Activated naive CD8-positive, alpha-beta T cell treated with anti-CD3 and anti-CD28 coated beads, Interleukin-2, amount 10 ng/mL, durations not matched to agents 7 days and 5 days (primary cell): ENCODE measurements at places on chromosomes 6 and 20. TPM values are rescaled to one million over a fixed set of nuclear protein-coding genes. Genes with fewer than 3 reads are reported as not detected.
A peak's percentile ranks its signal among the peaks of the same experiment; 100 is the strongest.

The MYMX gene
- not detected for total RNA-seq

The OR2H2 gene
- total RNA-seq = not detected

The GDAP1L1 gene
- total RNA-seq = not detected

The TCP11 gene
- total RNA-seq = not detected

The FAM162B gene
- total RNA-seq = not detected

The PSORS1C2 gene
- not detected for total RNA-seq

The CLVS2 gene
- total RNA-seq = not detected

DNA sequence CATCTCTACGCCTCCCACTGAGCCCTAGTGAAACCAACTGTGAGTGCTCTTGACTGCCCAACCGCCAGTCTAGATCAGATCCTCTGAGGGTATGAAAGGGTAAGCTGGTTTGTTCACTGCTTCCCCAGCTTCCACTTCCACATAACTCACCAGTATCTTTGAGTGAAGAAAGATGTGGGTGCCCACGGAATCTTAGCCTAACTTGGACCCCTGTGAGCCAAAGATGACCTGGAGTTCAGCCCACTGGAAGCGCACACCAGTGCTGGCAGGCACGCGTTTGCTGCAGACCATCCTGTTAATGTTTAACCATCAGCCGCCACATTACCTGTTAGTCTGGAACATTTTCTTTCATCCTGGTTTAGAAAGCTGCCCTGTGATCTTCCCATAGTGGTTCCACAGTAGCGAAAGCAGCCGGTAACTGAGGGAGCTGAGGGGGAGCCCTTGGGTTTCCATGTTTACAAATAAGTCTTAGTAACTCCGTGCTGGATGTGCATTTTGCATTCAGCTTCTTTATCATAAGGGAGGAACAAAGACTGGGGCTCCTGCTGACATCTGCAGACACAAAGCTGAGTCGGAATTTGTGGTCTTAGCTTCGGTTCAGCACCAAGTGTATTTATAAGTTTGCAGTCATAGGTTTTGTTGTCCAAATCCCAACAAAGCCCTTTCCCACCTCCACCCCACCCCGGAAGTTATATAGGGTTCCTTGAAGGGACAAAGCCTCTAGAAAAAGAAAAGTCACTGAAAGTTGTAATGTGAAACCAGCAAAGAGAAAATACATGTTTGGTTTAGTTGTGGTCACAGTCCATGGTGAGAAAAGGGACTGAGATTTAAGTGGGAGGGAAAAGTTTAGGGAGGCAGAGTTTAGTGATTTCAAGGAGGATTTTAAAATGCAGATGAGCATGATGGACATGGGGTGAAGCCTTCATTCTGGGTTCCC, 71.0 kb downstream of the SSR1 start:
- DNase-seq = no peak

- DNase-seq = no peak
Observed at GRCh38 chr6:142679907-142680700, 264.9 kb downstream of the HIVEP2 start.

DNA sequence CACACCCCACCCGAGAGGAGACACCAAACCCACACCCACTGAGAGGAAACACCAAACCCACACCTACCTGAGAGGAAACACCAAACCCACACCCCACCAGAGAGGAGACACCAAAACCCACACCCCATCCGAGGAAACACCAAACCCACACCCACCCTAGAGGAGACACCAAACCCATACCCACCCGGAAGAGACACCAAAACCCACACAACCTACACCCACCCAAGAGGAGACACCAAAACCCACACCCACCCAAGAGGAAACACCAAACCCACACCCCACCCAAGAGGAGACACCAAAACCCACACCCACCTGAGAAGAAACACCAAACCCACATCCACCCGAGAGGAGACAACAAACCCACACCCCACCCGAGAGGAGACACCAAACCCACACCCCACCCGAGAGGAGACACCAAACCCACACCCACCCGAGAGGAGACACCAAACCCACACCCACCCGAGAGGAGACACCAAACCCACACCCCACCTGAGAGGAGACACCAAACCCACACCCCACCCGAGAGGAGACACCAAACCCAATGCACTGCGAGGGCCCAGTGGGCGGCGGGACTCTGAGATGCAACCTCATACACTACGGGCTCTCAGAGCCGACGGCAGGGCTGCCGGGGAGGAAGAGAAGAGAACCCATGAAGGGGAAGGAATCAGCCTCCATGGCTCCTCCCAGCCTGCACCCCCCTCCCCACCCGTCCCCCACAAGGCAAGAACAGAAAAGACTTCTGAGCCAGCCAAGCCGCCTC, 83.3 kb downstream of the TAF4 start:
- DNase-seq = no peak

DNA sequence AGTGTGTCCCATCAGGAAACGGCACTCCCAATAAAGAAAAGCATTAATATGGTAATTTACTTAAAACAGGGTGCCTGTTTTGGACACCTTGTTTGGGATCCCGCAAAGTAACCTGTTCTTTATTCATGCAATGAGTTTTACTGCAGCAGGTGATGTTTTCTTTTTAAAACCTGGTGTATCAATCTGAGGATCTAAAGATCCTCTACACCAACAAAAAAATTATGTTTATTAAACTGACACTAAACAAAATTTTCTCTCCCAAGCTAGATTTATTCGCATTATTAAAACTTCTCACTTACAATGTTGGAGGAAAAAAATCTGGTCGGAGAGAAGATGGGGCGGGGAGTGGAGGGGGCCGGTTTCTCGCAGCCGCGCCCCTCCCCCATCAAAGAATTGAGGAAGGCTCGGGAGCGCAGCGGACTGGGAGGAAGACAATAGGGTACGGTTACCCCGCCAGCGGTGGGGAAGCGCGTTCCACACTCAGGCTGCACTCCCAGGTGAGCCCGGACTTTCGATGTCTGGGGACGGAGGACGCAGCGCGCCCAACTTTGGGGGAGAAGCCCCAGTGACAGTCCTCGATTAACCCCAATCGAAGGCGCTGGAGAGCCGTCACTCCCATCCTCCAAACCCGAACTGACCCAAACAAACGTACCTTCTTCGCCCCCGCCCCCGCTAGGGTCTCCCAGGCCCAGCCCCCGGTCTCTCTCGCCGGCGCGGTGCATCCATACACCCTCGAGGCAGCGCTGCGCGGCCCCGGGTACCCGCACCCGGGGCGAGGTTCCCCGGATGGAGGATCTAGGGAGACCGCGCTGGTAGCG, 1.3 kb downstream of the CD24 start:
- DNase-seq = peak; percentile 32

GRCh38 chr6:146546443-146547043, 2.9 kb downstream of the RAB32 start:
- no peak for DNase-seq

DNA sequence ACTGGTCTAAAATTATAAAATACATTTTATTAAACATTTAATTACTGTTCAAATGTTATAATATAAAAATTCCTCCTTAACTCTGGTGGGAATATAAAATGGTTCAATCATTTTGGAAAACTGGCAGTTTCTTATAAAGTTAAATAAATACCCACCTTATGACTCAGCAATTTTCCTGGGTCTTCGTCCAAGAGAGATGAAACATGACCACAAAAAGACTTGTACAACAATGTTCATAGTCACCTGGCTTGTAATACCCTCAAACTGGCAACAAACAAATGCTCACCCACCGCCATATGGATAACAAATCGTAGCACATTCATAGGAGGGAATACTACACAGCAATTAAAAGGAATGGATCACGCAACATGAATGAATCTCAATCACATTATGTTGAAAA, 66.0 kb upstream of the RIN2 start:
- no peak for DNase-seq

- no peak for DNase-seq
Observed at GRCh38 chr6:81371930-81372329, 380.6 kb downstream of the TENT5A start.

DNA sequence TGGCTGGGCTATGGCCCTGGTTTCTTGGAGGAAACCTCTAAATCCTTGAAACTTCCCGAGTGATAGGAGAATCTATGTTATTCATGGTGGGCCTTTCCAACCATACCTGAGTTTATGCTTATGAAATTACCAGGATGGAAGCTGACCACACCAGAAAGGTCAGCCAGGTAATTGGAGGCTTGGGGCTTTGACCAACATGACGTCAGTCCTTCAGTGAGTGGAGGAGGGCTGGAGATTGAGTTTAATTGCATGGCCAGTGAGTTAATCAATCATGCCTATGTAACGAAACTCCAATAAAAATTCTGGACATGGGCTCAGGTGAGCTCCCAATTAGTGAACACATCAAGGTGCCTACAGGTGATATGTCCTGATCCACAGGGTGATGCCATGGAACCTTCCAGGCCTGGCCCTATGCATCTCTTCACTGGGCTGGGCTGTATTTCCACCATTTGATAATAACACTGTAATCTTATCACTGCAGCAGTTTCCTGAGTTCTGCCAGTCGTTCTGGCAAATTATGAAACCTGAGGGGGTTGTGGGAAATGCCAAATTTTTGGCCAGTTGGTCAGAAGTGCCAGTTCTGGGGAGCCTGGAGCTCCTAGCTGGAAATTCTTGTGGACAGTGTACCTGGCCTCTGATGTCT, 106.5 kb downstream of the CDH26 start:
- DNase-seq = no peak

- peak; percentile 42 for DNase-seq
Observed at GRCh38 chr6:155050311-155050710, 55.2 kb downstream of the TIAM2 start.

- no peak for DNase-seq
Observed at GRCh38 chr6:70110126-70111022, 192.5 kb downstream of the COL9A1 start.

- no peak for DNase-seq
Observed at GRCh38 chr6:24444588-24444987, 41.9 kb downstream of the MRS2 start.

- DNase-seq = no peak
Observed at GRCh38 chr6:39769012-39769411, 23.2 kb upstream of the DAAM2 start.

DNA sequence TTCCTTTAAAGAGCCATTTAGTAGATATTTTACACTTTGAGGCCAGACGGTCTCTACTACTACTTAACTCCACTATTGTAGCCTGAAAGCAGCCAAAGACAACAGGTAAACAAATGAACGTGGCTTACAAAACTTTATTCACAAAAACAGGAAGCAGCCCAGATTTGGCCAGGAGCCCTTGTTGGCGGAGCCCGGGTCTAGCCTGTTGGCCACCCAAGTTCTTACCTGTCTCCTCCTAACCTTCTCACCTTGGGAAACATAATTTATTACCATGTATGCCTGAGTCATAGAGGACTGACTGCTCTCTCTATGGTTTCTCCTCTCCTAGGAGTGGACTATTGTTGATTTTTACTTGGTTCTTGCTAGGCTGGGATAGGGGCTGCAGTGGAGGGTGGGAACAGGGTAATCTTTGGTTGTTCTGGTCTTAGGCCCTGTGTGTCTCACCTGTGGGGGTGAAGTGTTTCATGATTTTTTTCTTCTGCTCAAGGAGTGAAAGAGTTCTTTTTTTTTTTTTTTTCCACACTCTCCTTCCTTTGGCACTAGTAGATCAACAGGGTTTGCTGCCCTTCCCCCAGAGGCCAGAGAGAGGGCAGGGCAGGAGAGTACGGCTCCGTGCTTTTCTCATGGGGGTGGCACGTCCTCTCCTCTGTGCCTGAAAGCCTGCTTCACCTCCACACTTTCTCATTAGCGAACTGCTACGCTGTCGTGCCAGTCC, 90.0 kb downstream of the RPP40 start:
- DNase-seq = no peak

- no peak for DNase-seq
Observed at GRCh38 chr6:67956352-67956751, 678.7 kb upstream of the ADGRB3 start.

GRCh38 chr6:124679387-124679786, 282.9 kb upstream of the RNF217 start:
- DNase-seq = no peak

GRCh38 chr20:40887105-40887504, 141.5 kb upstream of the TOP1 start:
- no peak for DNase-seq

- DNase-seq = no peak
Observed at GRCh38 chr6:19869464-19869863, 32.3 kb downstream of the ID4 start.

- DNase-seq = no peak
Observed at GRCh38 chr6:126091466-126091865, 105.1 kb downstream of the TRMT11 start.

- no peak for DNase-seq
Observed at GRCh38 chr6:157999168-158000051, 17.7 kb downstream of the SYNJ2 start.

GRCh38 chr20:61628901-61629601, 377.0 kb downstream of the CDH4 start:
- no peak for DNase-seq

DNA sequence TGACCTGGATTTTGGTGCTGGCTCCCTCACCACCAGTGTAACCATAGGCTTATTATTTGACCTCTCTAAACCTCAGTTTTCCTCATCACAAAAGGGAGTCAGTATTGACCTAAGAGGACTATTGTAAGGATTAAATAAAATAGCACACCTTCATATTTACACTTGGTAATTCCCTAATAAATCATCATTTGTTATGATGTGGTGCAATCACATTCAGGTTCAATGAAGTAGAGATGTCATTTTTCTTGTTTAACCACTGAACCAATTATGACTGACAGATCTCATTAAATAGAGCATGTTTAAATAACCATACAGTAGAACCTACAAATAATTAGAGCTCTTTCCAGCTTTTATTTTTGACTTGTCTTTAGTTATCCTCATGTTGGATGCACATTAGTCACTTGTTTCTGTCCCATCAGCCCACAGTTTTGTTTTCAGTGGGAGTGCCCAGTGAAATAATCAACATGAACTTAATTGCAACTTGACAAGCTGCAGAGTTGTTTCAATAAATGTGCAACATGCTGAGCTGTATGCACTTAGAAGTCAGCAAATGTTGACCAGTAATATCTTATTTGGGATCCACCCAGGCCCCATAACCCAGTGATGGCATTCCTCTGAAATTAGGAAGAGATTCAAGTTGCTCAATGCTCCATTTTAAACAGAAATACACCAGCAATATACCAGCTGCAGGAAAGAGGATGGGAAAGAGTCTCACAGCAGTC, 451.7 kb upstream of the MARCKS start:
- DNase-seq = no peak
